Stimulated activated naive CD8-positive, alpha-beta T cell treated with anti-CD3 and anti-CD28 coated beads, Interleukin-15, Interleukin-2, amounts not matched to agents 100 U/mL and 50 U/mL, for 24 hours (primary cell): ENCODE measurements at places on chromosomes 1 and 21.

DNA sequence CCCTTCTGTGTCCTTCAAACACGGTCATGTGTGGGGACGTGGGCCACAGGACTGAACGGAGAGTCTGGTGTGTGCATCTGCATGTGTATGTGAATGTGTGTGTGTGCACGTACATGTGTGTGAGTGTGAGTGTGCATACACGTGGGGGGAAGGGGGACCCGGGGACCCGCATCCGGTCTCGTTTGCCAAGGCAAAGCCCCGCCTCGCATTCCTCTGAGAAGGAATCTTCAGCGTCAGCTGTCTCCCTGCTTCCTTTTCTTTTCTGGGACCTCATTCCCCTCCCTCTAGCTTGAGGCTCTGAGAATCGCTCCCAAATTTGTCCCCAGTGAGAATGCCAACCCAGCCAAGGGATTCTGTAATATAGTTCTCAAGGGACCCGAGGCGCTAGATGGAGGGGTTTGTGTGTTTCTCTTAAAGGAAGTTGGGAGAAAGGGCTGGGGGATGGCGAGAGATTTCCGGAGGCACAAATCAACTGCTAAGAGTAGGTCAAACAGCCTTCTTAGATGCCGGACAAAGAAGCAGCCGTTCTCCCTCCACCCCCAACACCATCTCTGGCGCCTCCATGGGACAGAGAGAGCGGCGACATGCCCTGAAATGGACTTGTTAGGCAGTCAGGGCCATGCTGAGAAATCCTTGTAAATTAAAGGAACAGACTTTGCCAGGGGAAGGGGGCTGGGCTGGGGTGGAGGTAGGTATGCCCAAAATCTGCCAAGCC, 6.6 kb downstream of the IFFO2 start:
- peak; percentile 51 for DNase-seq

DNA sequence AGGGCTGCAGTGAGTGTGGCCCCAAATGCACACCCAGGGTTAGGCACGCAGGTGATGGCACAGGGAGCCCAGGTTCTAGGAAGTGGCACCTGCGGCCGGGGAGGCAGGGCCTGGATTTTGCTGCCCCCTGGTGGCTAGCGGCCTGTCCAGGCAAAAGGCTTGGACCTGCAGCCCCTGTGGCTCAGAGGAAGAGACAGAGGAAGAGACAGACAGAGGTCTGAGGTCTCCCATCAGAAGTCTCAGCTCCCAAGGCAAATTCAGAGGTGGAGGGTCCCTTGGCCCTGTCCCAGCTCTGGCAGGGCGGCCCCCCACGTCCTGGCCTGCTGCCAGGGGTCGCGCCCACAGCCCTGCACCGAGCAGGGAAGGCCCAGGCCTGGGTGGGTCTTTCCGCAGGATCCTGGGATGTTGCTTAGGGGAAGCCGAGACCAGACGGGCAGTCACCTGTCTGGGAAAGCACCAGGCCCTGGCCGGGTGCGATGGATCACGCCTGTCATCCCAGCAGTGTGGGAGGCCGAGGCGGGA, 8.0 kb upstream of the TNFRSF14 start:
- DNase-seq, result peak; percentile 93

DNA sequence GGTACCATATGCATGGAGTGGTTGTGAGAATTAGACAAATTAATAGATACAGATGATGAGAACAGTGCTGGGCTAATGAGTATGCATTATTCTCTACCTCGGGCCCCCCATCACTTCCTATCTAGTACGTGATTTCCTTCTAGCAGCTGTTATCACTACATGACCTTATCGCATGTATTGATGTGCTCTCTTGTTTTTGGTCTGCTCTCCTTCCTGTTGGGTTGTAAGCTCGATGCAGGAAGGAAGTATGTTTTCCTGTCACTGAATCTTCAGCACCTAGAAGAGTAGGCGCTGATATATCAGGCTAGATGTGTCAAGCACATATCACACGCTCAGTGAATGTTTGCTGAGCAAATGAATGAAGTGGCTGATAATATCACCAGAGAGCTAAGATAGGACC, 43.9 kb upstream of the IFNAR2 start:
- DNase-seq, result no peak

DNA sequence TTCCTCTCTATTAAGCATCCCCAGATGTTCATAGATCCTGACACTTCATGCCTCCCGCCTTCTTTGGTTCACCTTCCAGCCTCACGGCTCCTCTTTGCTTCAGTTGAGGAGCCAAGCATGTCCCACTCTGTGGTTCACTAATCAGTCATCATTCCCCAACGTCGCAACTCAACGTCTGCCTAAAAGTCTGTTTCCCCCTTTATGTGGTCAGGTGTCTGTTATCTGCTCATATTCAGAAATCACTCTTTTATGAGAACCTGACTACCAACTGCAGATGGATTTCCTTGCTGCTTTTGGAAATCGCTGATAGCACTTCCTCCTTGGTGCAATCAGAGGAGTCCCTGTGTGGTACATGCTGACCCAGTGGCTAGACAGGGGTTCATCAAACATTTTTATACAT, 94.1 kb upstream of the VANGL1 start:
- no peak for DNase-seq

DNA sequence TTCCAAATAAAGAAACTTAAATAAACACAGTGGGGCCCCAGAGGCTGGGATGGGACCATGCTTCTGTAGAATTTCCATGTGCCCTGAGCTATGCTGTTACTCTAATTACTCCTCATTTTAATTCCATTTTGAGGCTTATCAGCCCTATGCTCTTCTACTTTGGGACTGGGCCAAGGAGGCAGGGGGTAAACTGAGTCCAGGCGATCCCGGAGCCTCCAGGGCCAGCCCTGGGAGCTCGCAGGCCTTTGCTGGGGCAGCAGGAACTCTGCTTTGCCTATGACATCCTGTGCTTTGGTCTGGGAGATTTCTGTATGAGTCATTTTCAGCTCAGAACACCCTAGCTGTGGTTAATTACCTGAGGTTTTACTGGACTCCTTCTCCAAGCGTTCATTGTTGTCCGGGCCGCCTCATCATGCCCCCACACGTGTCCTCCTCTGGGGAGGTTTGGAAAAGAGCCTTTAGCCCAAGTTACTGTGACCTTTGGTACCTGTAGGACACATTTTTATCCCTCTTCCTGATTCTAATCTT, 95.7 kb downstream of the RHOU start:
- DNase-seq, result no peak

DNA sequence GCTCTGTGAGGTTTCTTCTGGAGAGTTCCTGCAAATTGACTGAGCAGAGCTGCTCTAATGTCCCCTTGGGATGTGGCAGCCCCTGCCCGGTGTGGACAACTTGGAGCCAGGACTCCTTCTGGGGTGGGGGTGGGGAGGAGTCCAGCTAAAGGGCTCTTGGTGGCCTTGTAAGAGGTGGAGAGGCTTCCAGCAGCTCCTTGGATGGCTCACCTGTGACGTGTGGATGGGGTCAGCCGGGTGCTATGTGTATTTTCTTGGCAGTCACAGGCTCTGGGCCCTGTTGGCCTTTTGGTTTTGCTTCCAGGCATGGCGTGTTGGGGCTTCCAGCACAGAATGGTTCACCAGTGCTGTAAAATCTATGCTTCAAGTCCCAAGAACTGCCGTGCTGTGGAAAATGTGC, 38.2 kb downstream of the TRAPPC10 start:
- no peak for DNase-seq

DNA sequence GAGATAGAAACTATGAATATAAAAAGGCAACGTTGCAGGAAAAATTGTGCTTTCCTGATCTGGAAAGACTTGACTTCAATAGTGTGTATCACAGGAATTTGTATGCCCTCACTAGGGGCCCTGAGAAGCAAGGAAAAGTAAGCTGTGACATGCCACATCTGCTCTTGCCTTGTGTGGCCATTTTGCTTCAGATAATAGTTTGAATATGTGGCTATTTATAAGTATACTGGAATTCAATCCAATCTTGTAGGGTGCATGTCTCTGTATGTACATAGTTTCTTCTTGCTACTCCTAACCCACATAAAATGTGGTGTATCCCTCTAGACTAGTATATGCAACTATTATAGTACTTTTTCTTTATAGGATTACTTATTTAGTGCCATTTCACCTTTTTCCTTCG, 31.1 kb upstream of the SCYL3 start:
- no peak for DNase-seq

DNA sequence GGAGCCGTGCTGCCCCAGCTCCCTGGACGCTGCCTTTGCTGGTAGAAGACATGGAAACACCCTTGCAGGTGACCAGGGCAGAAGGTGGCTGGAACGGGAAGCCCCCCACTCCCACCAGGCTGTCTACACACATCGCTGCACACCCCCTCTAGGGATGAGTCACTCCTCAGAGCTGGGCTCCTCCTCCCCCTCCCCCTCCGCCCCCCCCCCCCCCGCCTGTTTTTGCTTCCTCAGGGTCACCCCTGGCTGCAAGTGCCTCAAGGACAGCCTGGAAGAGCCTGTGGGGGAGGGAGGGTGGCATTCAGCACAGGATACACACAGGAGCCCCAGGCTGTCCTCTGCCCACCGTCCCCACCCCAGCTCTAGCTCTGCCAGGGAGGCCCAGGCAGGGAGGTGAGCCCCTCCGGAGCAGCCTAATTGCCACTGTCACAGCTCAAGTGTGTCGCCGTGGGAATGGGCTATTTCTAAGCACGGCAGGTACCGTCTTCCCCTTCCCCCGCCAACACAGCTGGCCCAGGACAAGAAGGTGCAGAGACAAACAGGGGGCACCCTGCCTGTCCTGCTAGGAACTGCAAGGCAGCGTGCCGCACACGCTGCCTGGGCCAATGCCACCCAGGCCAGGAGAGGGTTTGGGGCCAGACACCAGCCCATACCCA, 2.5 kb downstream of the FNDC10 start:
- peak; percentile 32 for DNase-seq

GRCh38 chr1:193462629-193463320, 276.4 kb upstream of the B3GALT2 start:
- no peak for DNase-seq

GRCh38 chr1:181133441-181133951, 45.0 kb downstream of the IER5 start:
- no peak for DNase-seq

DNA sequence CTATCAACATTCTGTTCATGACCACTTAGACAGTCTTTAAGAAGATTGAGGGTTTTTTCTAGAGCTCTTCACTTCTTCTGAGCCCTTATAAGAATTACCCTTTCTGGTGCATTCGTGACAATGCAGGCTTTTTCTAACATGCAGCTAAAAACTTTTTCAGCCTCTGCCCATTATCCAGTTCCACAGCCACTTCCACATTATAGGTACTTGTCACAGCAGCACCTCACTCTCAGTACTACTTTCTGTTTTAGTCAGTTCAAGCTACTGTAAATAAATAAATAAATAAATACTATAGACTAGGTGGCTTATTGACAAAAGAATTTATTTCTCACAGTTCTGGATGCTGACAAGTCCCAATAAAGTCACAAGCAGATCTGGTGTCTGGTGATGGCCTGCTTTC, 284.4 kb upstream of the PKN2 start:
- DNase-seq, result no peak

DNA sequence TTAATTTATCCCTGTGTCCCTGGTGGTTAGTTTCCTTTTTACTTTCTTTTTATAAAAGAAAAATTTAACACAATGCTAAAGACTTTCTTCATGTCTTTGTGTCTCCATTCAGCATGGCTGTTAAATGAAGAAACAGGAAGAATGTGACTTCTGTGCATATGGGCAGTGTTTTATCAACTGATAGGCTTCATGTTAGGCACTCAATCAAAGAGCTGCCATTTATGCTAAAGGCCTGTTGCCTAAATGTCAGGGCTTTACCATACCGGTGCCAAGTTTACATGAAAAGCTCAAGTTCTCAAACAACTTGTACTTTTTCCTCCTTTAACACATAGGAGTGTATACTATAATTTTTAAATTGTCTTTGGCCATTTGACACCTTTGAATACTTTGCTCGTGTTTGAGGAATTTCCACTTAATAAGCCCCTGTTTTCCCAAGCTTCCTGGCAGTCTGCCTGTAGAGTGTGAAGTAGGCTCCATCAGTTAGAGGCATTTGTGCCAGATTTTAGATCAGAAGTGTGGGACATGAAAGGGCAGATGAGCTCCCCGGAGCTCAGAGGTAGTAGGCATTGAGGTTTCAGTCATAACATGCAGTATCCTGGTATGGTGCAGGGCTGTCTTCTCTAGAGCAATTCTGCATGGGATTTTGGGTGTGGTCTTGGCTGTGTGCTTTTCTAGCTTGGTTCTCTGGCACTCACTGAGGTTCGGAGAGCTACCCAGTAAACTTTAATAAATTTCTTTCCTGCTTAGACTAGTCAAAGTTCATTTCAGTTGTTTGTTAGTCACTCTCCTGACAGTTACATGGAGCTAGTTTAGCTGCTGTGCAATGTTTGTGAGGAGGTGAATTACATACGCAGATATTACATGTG, 119.0 kb downstream of the LEPR start:
- no peak for DNase-seq

- DNase-seq, result no peak
Observed at GRCh38 chr1:183726825-183727224, 73.7 kb upstream of the APOBEC4 start.

- no peak for DNase-seq
Observed at GRCh38 chr1:64200064-64200463, 3.4 kb upstream of the UBE2U start.

GRCh38 chr1:206833801-206834200, 31.6 kb upstream of the IL20 start:
- DNase-seq, result no peak

DNA sequence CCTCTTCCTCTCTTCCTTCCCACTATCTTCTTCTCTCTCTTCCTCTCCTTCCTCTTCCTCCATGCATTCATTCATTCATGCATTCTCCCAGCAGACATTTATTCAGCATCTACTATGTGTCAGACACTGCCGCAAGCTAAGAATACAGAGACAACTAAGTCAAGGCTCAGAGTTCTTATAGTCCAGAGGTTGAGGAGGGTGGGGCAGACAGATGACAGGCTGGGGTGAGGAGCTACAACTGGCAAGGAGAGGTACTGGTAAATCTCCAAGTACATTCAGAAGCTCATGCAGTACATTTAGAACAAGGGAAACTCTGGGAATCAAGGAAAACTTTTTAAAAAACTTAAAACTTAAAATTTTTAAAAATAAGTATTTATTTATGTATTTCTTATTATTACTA, 56.4 kb upstream of the FMOD start:
- no peak for DNase-seq

DNA sequence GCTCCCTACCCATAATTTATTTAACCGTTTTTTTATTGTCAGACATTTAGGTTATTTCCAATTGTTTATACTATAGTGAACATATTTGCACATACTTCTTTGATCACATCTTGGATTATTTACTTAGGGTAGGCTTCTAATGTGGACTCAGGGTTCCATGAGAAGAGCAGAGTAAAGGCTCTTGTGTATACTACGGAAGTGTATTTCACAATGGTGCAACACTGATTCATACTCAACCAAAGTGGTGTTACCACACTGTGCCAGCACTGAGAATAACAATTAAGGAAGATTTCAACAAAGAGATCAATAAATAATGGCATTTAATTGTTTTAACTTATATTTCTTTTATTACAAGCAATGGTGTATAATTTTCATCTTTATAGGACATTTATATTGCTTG, 251.2 kb downstream of the ZNF326 start:
- no peak for DNase-seq

- DNase-seq, result no peak
Observed at GRCh38 chr1:205512059-205513045, 7.9 kb downstream of the CDK18 start.

DNA sequence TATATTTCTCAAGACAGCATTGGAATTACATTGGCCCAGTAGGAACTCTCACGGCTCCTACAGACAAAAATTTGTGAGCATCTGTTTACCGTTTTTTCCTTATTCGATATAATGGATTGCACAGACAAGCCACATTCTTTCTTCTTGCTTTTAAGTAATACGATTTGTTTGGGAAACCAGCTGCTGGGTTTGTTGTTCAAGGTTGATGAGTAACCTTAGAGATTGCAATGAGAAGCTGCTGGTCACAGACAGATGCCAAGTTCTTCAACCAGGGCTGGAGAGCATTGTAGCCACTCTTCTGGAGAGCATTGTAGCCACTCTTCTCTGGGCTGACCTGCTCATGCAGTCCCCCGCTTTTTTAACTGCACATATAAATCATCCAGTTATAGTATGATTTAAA, 1.4 kb upstream of the MIA3 start:
- no peak for DNase-seq
